ENCODE measurements at places on chromosomes 5 and 9. TPM values are rescaled to one million over a fixed set of nuclear protein-coding genes. Genes with fewer than 3 reads are reported as not detected.

The FOXD4 gene
- total RNA-seq: 0.73 TPM

The FBXL7 gene
- total RNA-seq: not detected

The RNF180 gene
- not detected for total RNA-seq

The PCDHGA10 gene
- 4.3 TPM for total RNA-seq

The MEIKIN gene
- total RNA-seq: not detected

The P4HA2 gene
- 20.5 TPM for total RNA-seq

The CDH6 gene
- not detected for total RNA-seq

The GRIN1 gene
- total RNA-seq: 0.39 TPM

The PRDM9 gene
- not detected for total RNA-seq

The MARVELD2 gene
- 21.8 TPM for total RNA-seq

The C9orf72 gene
- 2.4 TPM for total RNA-seq

The TENT4A gene
- 36.5 TPM for total RNA-seq

The PCDHA1 gene
- total RNA-seq: not detected

The DEPDC1B gene
- total RNA-seq: 20.5 TPM

The PLAC8L1 gene
- not detected for total RNA-seq

The TUSC1 gene
- total RNA-seq: 17.9 TPM

The GARIN3 gene
- total RNA-seq: not detected

The PCDHGA3 gene
- not detected for total RNA-seq

The CSF1R gene
- total RNA-seq: not detected

The LIX1 gene
- total RNA-seq: not detected

The CCDC112 gene
- 4.7 TPM for total RNA-seq

Data from HT-29 (cell line).